RPMI7951 (cell line): ENCODE measurements at places on chromosomes 2 and 18. TPM values are rescaled to one million over a fixed set of nuclear protein-coding genes. Genes with fewer than 3 reads are reported as not detected.

POMC gene
- 5.8 and 9.0 TPM in 2 replicates for total RNA-seq

IL18RAP gene
- total RNA-seq, result not detected in 2 replicates

SMYD5 gene
- 20.1 and 21.5 TPM in 2 replicates for total RNA-seq

TCF23 gene
- total RNA-seq, result not detected in 2 replicates

HTR2B gene
- total RNA-seq, result 1.7 TPM in 2 replicates

ABCG5 gene
- total RNA-seq, result not detected in 2 replicates

RAPGEF4 gene
- 2.1 and 2.4 TPM in 2 replicates for total RNA-seq
